ENCODE measurements at places on chromosomes 5 and 9. TPM values are rescaled to one million over a fixed set of nuclear protein-coding genes. Genes with fewer than 3 reads are reported as not detected.

GRCh38 chr9:133073086-133074014, 11.6 kb downstream of the CEL start:
- H3K27me3 ChIP-seq: no peaks in the 10 kb centered on the region
- H3K36me3 ChIP-seq: no peaks in the 10 kb centered on the region
- no peaks in the 10 kb centered on the region for H3K4me1 ChIP-seq
- no peak overlapping the region for H3K27ac ChIP-seq
- H3K4me3 ChIP-seq: no peak overlapping the region
- no peak for DNase-seq

Gene ARL10
- total RNA-seq: 13.1 TPM

GRCh38 chr9:16180546-16180945, 627.7 kb downstream of the CCDC171 start:
- H3K4me1 ChIP-seq: no peaks in the 10 kb centered on the region
- no peak overlapping the region for H3K27ac ChIP-seq
- H3K36me3 ChIP-seq: no peaks in the 10 kb centered on the region
- DNase-seq: no peak
- H3K27me3 ChIP-seq: no peaks in the 10 kb centered on the region

- no peak overlapping the region for H3K27ac ChIP-seq
- H3K4me3 ChIP-seq: no peak overlapping the region
- H3K27me3 ChIP-seq: no peaks in the 10 kb centered on the region
- H3K36me3 ChIP-seq: no peaks in the 10 kb centered on the region
- no peak for DNase-seq
Observed at GRCh38 chr5:41649659-41650058, 139.3 kb upstream of the PLCXD3 start.

DNA sequence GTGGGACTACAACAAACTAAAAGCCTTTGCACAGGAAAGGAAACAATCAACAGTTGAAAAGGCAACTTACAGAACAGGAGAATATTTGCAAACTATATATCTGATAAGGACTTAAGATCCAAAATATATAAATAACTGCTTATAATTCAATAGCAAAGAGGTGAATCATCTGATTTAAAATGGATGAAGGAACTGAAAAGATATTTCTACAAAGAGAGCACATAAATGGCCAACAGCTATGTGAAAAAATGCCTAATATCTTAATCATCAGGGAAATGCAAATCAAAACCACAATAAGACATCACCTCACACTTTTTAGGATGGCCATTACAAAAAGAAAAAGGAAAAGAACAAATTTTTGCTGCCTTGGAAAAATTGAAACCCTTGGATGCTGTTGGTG, 100.4 kb downstream of the LURAP1L start:
- H3K4me3 ChIP-seq: no peak overlapping the region
- no peaks in the 10 kb centered on the region for H3K36me3 ChIP-seq
- peaks cover 10% of the 10 kb centered on the region for H3K4me1 ChIP-seq
- no peaks in the 10 kb centered on the region for H3K27me3 ChIP-seq

- H3K27me3 ChIP-seq: no peaks in the 10 kb centered on the region
- H3K36me3 ChIP-seq: peaks cover 78% of the 10 kb centered on the region
- no peak overlapping the region for H3K4me3 ChIP-seq
Observed at GRCh38 chr5:66174338-66174737, 30.2 kb downstream of the SREK1 start.

GRCh38 chr5:150208187-150209098, 18.6 kb downstream of the SLC6A7 start:
- H3K27me3 ChIP-seq: no peaks in the 10 kb centered on the region
- no peaks in the 10 kb centered on the region for H3K4me1 ChIP-seq
- H3K4me3 ChIP-seq: no peak overlapping the region
- no peaks in the 10 kb centered on the region for H3K36me3 ChIP-seq
- H3K27ac ChIP-seq: no peak overlapping the region
- DNase-seq: no peak

DNA sequence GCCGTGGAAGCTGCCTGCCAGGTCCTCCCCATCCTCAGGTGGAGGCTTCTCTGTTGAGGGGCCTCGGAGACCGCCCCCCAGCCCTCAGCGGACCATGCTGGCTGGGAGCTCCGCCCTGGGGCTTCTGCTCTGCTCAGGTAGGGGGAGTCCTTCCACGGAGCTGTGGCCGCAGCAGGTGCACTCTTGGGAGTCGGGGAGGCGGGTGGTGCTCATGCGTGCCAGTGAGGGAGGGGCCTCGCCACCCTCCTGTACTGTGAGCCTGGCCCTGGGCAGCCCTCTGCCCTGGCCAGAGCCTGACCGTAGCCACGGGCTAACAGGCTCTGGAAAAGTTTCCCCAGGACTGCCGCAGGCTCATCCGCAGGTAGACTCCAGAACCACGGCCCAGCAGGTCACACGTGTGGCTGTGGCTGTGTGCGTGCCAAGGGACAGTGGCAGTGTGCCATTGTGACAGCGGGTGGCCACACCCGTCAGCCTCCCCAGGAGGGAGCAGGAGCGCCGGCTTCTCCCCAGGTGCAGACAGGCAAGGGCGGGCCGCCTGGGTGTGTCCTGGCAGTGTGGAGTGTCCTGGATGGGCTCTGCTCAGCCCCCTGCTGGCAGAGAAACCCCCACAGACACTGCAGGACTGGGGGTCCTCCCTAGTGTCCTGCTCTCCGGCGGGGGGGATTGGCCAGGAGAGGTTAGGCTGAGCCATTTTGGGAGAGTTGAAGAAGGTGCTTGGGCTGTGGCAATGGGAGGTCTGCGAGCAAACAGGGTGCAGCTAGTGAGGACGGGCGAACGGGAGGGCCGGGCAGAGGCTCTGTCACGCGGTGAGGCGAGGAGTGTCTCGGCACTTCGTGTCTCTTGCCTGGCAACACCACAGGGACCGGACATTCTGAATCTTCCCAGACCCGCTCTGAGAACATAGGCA, 29.5 kb downstream of the TPPP start:
- H3K27me3 ChIP-seq: no peaks in the 10 kb centered on the region
- H3K27ac ChIP-seq: no peak overlapping the region
- peaks cover 32% of the 10 kb centered on the region for H3K36me3 ChIP-seq
- no peak overlapping the region for H3K4me3 ChIP-seq
- no peak for DNase-seq

DNA sequence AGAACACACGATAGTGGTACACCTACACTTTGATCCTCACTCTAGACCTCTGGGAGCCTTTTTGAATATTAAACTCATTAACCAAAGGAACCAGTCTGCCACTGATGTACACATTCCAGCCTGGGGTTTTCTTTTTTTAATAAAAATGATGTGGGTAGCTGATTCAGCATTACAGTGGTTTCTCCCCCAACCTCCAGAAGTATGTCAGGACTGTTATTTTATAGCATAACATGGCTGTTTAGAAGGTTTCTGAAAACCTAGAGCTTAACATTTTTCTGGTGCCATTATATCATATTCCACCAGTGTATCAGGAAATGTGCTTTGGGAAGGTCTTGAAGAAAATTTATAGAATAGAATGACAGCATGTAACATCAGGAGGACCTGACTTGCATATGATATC, 540.9 kb upstream of the WWC1 start:
- DNase-seq: no peak
- H3K27me3 ChIP-seq: no peaks in the 10 kb centered on the region
- H3K4me3 ChIP-seq: no peak overlapping the region
- no peaks in the 10 kb centered on the region for H3K36me3 ChIP-seq
- H3K4me1 ChIP-seq: no peaks in the 10 kb centered on the region
- no peak overlapping the region for H3K27ac ChIP-seq

DNA sequence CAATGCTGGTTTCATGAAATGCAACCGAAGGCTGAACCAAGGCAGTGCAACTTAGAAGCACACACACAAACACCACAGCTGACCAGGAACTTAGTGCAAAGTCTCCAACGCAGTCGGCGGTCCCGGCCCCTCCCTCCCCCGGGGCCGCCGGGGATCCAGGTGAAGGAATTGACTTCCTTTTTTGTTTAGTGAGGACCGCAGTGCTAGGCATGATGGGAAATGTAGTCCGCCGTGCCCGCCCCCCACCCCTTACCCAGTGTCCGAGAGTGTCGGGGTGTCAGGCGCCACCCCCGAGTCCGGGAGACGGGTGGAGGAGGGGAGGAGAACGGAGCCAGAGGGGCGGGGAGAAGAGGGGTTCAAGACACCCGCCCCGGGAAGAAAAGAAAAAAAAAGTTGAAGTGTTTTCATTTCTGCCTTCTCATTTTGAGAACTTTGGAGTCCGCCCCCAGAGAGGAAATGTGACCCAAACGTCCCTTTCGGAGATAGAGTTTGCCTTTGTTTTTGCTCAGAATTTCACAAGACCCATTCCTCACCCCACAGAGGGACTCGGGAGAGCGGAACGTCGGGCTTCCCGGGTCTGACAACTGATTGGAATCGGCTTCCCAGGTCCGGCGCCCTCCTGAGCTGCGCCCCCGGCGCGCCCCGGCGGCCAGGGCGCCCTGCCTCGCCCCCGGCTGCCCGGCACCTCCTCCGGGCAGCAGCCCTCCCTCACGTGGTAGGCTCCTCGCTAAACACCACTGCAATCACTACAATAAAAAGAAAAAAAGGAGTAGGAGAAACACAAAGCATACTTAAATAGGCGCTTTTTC, 2.0 kb downstream of the IER5L start:
- H3K4me1 ChIP-seq: peaks cover 13% of the 10 kb centered on the region
- DNase-seq: peak; percentile 94
- H3K4me3 ChIP-seq: peak overlapping the region; percentile 90
- H3K27ac ChIP-seq: peak overlapping the region; percentile 84
- H3K36me3 ChIP-seq: no peaks in the 10 kb centered on the region
- peaks cover 26% of the 10 kb centered on the region for H3K27me3 ChIP-seq

- H3K27ac ChIP-seq: no peak overlapping the region
- H3K4me3 ChIP-seq: no peak overlapping the region
- H3K4me1 ChIP-seq: no peaks in the 10 kb centered on the region
- no peaks in the 10 kb centered on the region for H3K36me3 ChIP-seq
Observed at GRCh38 chr5:129629575-129629974, 118.3 kb upstream of the MINAR2 start.

DNA sequence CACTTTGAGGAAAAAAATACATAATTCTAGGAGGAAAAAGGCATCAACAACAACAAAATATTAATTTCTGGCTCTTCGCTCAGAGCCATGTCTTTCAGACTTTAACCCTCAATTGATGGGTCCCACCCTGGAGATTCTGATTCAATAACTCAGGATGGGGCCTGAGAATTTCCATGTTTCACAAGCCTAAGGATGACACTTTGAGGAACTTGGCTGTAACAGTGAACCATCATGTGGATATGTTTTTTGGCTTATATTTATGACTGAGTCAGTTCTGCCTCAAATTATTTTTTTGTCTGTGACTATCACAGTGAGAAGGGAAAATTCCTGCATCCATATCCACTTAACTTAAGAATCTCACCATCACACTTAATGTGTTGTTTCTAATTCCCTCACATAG, 504.6 kb downstream of the RASEF start:
- DNase-seq: no peak
- H3K27ac ChIP-seq: no peak overlapping the region
- no peak overlapping the region for H3K4me3 ChIP-seq

GRCh38 chr9:137298401-137299202, 3.5 kb downstream of the NRARP start:
- DNase-seq: peak; percentile 63
- H3K27me3 ChIP-seq: peaks cover 63% of the 10 kb centered on the region

Gene GABRA6
- total RNA-seq: not detected

- DNase-seq: no peak
- H3K27me3 ChIP-seq: peaks cover 9% of the 10 kb centered on the region
- peaks cover 25% of the 10 kb centered on the region for H3K4me1 ChIP-seq
- no peak overlapping the region for H3K4me3 ChIP-seq
Observed at GRCh38 chr9:7286101-7286500, 513.5 kb downstream of the DMAC1 start.

- peaks cover 7% of the 10 kb centered on the region for H3K4me1 ChIP-seq
- DNase-seq: no peak
- no peaks in the 10 kb centered on the region for H3K27me3 ChIP-seq
Observed at GRCh38 chr5:117077142-117077541, 502.5 kb upstream of the SEMA6A start.

DNA sequence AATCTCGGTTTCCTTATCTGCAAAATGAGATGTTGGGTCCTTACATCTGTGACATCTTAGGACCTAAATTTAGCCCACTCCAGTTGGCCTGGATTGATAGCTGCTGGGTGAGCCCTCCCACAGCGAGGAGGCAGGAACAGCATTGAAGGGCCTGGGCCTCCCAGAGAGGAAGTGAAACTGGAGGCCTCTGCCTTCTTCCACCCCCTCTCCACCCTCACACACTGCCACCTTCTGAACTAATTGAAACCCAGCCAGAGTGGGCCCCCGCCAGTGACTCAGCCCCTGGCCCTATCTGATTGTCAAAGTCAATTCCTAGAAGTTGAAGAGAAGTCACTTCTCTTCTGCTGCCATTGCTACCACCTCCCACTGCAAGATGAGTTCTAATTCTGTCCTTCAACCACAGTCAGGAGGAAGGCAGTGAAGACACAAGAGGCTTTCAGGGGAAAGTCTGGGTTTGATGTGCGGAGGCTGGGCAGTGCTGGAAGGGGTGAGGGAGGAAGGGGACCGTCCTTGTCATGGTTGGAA, 55.2 kb upstream of the NEK6 start:
- no peaks in the 10 kb centered on the region for H3K36me3 ChIP-seq
- H3K4me1 ChIP-seq: no peaks in the 10 kb centered on the region
- H3K27ac ChIP-seq: no peak overlapping the region
- H3K27me3 ChIP-seq: no peaks in the 10 kb centered on the region

Gene INIP
- 9.3 TPM for total RNA-seq

DNA sequence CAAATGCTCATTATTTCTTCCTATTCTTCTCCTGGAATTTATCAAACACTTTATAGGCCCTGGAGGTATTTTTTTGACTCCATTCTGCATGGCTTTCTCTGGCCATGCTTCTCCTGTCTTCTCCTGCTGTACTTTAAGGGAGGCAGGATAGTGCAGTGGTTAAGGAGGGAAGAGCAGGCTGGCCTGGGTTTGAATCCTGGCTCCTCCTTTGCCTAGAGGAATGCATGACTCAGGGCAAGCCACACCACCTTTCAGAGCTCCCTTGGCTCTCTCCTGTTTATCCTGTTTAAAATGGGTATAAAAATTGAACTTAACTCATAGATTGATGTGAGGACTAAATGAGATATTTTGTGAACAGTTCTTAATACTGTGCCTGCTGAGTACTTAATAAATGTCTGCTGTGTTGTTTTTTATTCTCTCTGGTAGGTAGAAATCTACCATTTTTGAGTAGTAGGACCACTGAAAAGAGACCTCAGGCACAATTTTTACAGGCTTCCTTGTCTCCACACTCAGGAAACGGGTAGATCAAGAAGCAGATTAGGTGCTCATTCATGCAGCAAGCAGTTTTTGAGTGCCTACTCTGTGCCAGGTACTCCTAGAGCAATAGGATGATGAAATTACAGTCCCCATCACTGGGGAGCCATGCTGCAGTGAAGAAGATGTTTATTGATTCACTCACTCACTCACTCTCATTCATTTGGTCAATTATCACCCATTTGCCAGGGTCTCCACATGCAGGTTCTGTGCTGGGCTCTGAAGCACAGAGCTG, 32.7 kb upstream of the ARAP3 start:
- DNase-seq: no peak
- no peak overlapping the region for H3K27ac ChIP-seq
- no peak overlapping the region for H3K4me3 ChIP-seq
- peaks cover 20% of the 10 kb centered on the region for H3K4me1 ChIP-seq
- no peaks in the 10 kb centered on the region for H3K36me3 ChIP-seq

- H3K36me3 ChIP-seq: no peaks in the 10 kb centered on the region
- no peaks in the 10 kb centered on the region for H3K4me1 ChIP-seq
- H3K27ac ChIP-seq: no peak overlapping the region
- H3K4me3 ChIP-seq: no peak overlapping the region
Observed at GRCh38 chr5:65413822-65414221, 67.9 kb downstream of the ADAMTS6 start.

GRCh38 chr5:33969572-33970452, 14.7 kb downstream of the SLC45A2 start:
- H3K27me3 ChIP-seq: no peaks in the 10 kb centered on the region

- H3K27me3 ChIP-seq: no peaks in the 10 kb centered on the region
Observed at GRCh38 chr5:142700566-142700965, 14.7 kb upstream of the FGF1 start.

GRCh38 chr5:35758151-35758724, 98.5 kb upstream of the IL7R start:
- peaks cover 15% of the 10 kb centered on the region for H3K27me3 ChIP-seq
- no peak for DNase-seq

Data from endodermal cell (in vitro differentiated cells).